Muscle of leg (tissue), 16 donors: ENCODE measurements at places on chromosomes 12 and 14.

GRCh38 chr12:121668750-121669520 is 519 bp downstream of the MORN3 start:
- DNase-seq: peak; percentile 66

DNA sequence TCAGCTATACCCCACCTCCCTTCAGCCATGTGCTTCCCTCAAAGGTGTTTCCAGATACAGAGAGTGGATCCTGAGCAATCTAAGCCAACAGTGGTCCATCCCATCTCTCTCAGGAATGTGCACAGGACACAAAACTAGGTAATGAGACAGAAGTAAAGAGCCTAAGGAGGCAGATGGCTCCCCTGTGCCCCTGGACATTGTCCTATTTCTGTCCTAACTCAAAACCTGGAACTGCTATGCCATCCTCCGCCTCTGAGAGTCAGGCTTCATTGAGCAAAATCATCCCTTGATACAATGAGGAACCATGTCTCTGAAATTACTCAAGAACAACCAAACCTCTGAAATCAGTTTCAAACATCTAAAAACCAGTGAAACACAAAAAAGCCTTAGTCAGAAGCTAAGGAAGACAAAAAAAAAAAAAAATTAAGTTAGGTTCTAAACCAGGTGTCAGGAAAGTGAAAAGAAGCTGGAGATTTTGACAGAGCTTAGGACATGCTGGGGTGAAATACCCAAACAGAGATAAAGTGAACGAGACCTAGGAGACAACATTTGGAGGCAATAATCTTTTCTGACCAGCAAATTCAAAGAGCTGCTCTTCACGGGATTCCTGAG is 200.3 kb upstream of the PLEKHG7 start:
- peak; percentile 57 for DNase-seq

DNA sequence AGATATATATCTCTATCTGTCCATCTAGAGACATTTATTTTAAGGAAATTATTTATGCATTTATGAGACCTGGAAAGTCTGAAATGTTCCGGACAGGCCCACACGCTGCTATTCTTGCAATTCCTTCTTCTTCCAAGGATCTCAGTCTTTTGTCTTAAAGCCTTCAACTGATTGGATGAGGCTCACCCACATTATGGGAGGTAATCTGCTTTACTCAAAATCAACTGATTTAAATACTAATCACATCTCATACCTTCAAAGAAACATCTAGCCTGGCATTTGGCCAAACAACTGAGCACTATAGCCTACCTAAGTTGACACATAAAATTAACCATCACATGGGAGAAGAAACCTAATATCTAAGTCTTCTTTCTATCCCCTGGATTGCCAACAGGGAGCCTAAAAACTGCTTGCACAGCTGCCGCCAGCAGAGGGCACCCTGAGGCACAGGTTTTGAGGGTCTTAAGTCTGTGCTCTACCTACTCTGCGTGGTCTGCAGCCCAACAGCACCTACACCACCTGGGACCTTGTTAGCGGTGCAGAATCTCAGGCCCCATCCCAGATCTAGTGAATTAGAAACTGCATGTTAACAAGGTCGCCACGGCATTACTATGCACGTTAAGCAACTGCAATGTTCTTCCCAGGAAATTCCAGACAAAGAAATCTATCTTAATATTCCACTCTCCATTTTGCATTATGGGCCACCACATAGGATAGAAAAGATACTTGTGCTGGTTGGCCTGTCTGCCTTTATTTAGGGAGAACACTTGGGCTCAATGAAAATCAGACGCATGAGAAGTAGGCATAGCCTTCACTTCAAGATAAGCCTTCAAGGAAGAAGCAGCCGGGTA is 249.7 kb downstream of the FOXG1 start:
- no peak for DNase-seq

- DNase-seq: no peak
Measured at GRCh38 chr14:68546839-68547238, 246.0 kb downstream of the ZFP36L1 start.

- DNase-seq: peak; percentile 95
Measured at GRCh38 chr14:21525962-21526671, at the start of gene SALL2. Gene SALL2 (minus strand): TSS chr14:21526346. CDS start chr14:21526127, 219 bp downstream.

DNA sequence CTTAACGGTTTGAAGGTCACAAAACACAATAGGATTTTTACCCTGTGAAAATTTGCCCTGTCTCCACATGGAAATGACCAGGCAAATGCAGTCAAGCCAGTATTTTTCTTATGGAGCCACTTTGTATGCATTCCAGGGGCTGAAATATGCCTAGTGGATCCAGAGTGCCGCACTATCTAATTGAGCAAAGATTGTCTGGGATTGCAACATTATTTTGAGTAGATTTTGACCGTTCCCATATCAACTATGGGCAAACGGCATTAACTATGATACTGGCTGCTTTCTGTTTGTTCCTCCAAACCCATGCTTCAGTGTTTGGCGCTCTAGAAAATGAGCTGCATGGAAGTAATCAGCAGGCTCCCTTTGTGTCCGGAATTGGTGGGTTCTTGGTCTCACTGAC is 223.0 kb downstream of the BTG1 start:
- DNase-seq: no peak

DNA sequence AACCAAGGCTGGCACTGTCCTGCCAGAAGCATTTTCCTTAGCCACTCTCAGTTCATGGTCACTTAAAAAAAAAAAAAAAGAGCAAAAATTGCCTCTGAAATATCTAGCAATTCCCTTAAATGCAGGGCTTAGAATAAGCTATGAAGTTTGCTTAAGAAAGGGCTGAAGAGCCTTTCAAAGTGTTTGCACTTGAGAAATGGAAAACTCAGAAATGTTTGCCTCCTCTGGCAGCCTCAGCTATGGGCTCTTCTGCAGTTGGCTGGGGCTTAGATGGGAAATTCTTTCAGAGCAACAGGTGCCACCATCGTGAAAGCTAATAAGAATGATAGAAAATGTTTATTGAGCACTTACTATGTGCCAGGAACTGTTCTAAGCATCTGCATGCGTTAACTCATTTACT is 48.5 kb upstream of the TSPAN11 start:
- DNase-seq: no peak

DNA sequence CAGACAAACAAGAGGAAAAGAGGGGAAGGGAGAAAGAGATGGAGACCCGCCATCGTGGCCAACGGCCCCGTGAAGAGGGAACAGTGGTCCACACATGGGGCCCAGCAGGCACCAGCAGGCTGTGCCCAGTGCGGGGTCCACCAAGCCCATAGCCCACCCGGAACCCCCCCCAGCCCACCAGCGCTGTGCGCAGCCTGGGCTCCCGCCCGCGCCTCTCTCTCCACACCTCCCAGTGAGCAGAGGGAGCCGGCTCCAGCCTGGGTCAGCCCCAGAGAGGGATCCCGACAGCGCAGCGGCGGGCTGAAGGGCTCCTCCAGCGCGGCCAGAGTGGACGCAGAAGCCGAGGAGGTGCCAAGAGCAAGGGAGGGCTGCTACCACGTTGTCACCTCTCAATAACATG is 105.0 kb upstream of the TMTC1 start:
- no peak for DNase-seq

DNA sequence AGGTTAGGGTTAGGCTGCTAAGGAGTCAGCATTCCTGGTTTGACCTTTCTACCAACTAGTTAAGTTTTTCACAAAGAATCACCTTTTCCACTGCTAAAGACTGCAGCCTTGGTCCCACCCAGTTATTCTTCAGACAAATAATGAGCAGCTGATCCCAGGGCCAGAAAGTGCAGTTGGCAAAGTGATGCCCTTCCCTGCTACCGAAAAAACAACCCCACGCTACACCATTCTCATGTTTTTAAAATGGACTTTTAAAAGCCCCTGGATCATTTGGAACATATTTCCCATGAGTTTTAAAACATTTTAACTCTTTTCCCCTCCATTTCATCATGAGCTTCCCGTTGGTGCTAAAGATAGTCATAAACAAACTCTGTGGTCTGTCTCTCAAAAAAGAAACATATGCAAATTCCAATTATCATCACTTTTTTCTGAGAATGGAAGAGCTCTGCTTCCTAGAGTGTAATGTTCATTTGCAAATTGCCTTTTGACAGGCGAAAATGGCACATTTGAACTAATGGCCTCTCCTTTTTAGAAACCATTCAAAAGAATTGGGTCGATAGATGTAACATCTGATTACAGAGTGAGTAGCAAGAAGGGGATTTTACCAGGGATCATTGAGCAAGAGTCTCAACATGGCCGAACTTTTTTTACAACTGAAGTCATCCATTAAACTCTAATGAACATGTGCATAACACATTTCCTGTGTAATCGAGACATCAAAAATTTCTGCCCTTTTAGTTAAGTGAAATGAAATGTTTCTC is 129.3 kb upstream of the RAP1B start:
- DNase-seq: peak; percentile 38
